ENCODE measurements at places on chromosomes 12 and 14.

GRCh38 chr14:70641548-70642302 is at the start of gene TTC9:
TSS of gene TTC9 (plus strand) at chr14:70641916. CDS start at chr14:70642130, 214 bp downstream.
- DNase-seq, result no peak

GRCh38 chr14:56555921-56556570 is 23.6 kb upstream of the TMEM260 start:
- no peak for DNase-seq

DNA sequence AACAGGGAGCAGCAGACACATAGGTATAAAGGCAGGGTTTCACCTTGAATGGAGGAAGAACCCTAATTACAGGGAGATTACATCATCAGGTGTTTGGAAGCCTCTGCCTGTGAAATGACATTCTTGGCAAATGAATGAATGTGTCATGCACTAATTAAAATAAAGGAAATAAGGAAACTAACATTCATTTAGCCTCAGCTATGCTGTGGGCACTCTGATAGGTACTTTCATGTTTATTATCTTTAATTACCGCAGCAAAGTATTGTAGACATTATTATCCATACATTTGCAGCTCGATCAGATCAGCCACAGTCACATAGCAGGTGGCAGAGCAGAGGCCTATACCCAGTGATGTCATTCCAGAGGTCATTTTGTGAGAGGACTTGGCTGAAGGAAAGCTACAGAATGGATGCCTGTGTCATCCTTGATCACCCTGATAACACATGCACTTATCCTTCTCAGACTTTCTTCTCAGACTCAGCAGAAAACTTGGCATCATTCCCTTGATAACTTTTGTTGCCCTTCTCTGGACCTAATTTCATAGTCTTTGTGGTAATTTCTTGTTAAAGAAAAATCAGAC is 18.4 kb downstream of the ZNF664 start:
- DNase-seq, result no peak

DNA sequence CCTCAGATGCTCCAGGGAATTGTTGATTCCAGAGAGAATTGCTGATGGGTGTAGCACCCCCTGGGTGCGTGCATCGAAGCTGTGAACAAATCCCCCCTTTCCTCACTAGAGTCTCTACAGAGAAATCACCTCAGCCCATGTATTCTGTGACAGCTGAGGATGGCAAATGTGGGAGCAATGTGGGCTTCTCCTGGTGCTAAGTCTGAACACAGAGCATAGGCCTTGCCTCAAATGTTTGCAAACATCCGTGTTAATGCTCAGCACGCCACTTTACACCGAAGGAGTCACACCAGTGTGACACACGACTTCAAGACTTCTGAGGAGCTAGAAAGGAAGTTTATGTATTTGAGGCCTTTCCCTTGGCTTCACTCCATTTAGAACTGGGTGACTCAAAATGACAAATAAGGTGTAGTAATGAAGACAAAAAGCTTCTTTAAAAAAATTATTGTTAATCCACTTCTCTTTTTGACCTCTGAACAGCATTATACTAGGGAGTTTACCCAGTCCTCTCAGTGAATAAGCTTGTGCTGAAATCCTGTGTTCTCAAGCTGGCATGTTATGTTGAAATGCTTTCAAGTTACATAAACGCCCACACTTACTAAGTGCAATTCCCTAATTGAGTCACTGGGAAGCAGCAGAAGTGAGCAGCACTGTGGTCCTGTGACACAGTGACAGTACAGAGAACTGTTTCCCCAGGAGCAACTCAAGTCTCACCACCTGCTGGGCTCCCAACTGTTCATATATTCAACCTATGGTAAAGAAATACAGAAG is 92.9 kb downstream of the FAR2 start:
- DNase-seq, result peak; percentile 16

DNA sequence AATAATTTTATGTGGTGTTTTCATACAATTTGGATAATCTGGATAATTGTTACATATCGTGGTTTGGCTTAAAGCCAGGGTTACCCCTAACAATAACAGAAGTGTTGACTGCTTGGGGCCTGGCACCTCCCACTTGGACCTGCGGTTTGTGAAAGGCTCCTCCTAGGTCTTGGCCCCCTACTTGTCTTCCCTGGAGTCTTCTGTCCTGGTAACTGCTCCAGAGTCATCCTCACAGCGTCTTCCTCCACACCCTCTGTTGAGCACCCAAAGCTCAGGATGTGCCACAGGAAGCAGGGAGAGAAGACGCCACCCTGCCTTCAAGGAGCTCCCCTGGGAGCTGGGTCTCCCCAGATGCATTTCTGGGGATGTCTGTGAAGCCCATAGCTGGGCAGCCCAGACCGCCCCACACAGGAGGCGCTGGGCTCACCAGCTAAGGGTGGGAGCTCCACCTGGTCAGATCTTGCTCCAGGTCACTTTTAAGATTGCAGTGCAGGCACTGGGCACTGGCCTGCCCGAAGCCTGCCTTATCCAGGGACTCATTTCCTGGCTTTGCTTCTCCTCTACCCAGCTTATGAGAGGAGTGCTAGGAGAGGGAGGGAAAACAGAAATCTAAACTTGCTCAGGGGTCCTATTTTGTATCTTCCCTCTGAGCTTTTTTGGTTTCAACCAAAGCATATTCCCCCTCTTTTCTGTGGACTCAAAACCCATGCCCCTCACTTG is 98.2 kb downstream of the ZFP36L1 start:
- DNase-seq, result no peak

DNA sequence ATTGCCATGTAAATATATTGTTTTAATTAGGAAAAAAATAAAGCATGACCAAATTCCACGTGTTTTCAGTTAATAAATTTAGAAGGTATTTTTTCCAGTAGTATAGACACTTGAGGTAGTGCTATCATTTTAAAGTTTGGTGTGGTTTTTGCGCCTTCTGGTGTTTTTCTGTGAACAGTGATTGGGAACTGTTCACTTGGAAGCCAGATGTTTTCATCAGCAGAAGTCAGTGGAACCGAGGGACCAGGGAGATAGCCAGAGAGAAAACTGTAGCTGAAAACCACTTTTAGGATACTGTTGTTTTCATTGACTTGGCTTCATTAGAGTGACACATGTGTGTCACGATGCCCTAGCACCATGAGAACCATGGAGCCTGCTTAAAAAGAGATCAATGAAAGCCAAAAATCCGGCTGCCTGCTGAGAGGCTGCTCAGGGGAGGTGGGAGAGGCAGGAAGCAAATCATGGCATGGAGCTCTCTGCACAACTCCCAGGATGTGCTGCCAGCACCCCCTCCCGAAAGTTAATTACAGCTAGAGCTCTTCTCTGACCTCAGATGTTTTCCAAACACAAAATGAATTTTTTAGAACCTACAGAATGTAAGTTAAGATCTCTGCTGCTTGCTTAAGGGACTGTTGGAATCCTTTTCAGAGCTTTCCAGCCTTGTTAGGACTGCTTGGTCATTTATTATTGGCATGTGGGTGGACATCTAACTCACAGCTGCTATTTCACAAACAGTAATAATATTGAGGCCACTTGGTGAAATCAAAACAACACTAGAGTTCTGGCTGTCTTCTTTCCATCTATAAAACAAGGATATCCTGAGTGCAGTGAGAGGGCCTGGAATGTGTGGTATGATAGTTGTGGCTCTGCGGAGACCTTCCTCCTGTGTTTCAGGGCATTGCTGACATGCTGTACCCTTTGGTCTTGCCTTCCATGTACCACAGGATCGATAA is 192.3 kb downstream of the ANO4 start:
- no peak for DNase-seq

DNA sequence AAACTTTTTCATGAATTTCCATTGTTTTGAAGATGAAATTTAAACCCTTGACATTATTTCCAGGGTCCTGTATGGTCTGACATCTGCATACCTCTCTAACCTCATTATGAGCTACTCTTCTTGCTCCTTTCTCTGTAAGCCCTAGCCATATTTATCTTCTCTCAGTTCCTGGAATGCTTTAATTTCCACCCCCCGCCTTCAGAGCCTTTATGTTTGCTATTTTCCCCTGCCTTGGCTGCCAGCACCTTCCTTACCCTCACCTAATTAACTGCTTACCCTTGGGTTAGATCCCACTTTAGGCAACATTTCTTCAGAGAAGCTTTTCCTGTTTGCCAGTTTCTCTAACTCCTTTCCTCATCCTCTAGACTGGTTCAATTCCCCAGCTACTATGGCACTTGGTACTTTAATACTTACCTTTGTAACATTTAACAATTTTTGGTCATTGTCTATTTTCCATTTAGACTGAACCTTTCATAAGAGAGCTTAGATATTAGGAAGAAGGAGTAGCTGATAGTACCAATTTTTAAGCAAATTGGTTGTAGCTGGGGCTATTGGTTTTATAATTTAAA is 6.0 kb downstream of the STYX start:
- DNase-seq, result no peak

GRCh38 chr12:101044512-101045059 is 165.5 kb downstream of the SLC5A8 start:
- DNase-seq, result no peak

DNA sequence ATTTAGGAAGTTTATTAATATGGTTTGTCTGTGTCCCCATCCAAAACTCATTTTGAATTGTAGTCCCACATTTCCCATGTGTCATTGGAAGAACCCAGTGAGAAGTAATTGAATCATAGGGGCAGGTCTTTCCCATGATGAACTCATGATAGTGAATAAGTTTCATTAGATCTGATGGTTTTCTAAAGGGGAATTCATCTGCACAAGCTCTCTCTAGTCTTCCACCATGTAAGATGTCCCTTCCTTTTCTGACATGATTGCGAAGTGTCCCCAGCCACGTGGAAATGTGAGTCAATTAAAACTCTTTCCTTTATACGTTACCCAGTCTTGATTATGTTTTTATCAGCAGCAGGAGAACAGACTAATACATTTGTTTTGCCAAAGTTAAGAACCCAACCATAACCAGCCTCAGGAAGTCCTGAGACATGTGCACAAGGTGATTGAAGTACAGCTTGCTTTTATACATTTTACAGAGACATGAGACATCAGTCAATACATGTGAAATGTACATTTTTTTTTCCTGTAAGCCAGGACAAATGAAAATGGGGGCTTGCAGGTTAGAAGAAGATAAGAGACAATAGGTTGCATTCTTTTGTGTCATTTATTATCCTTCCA is 1136.7 kb downstream of the TMEM121 start:
- DNase-seq, result no peak

GRCh38 chr14:61551384-61551783 is 143.9 kb upstream of the HIF1A start:
- DNase-seq, result no peak

GRCh38 chr12:58296863-58297262 is 355.5 kb downstream of the ATP23 start:
- DNase-seq, result no peak

- DNase-seq, result no peak
These were observed 5.9 kb downstream of the KRT86 start for GRCh38 chr12:52280319-52280795.

- no peak for DNase-seq
These were observed 77.9 kb downstream of the ST8SIA1 start for GRCh38 chr12:22256605-22257004.

DNA sequence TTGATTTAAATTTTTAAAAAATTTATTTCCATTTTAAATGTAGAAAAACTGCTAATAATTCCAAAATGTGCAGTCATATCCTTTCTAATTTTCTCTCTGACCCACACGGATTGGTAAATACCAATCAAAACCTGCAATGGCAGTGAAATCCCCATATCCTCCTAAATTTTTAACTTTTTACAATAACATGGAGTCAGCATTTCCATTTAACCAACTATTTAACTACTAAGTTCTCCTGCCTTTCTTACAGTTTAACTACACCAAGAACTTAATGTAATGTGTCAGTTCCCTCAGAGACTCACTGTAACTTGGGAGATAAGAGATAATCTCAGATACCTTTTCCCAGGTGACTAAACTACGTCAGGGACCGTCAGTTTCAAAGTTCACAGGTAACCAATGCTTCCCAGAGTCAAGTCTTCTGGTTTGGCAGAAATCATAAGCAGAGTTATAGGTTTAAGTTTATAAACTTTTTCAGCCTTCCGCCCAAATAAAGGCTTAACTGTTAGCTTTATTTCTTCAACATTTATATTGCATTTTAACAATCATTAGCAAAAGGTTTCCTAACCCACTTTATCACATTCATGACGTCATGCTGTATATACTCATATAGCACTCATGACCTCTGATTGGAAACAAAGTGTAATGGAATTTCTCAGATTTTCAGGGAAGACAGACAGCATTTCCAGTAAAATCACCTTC is 7.6 kb downstream of the KRAS start:
- DNase-seq, result no peak

DNA sequence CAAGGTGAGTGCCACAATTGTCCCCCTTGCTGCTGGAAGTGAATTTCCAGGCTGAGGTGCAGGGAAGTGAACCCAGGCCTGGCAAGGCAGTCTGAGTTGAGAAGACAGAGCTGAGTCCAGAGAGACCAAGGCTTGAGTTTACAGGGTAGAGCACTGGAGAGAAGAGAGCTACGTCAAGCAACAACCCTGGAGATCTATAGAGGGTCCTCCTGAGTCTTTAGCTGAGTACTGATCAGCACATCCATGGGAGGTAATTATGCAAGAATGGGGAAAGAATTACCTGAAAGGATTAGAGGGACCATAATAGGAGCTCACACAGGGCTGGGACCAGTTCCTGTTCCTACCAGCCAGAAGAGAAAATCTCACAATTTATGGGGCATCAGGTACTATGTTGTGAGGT is 190.7 kb downstream of the NEDD1 start:
- no peak for DNase-seq

- no peak for DNase-seq
These were observed 60.7 kb downstream of the VCPKMT start for GRCh38 chr14:50055461-50056228.

DNA sequence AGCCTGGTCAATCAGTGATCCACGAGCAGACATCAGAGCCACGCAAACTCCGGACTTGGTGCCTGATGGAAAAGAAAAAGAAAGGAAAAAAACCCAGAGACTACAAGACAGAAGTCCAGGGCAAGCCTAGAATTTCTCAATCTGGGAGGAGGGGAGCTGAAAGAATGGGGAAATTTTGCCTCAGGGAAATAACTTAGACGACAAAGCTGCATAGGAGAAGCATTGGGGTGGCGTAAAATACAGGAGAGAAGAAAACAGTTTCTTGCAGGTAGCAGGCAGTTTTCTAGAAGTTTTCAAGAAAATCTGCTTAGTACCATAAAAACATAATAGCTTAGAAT is 2.6 kb upstream of the SLC11A2 start:
- DNase-seq, result no peak

DNA sequence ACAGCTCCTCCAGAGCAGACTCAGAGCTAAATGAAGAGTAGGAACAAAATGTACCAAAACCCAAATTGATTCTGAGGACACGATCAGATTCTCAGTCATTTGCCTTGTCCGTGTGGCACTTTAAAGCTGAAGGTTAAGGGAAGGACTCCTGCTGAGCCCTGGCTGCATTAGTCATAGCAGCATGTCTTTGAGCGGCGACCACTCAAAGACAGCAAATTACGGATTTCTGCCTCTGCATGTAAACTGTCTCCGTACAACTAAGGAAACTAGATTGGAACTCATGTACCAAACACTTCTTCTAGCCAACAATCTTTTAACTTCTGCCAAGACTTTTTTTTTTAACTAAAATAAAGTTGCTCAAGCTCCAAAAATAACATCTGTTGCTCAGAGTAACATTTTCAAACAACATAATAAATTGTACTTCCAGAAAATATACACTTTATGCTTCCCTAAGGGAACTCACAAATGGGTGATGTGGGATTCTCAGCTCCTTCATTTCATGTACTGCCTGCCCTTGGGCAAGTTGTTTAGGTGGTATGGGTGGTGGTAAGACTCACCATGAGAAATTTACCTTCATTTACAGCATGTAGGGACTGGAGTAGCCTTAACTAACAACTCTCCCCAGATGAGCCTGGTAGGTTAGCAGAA is 56.1 kb downstream of the RERG start:
- DNase-seq, result no peak

GRCh38 chr12:109448272-109448671 is 28.8 kb downstream of the KCTD10 start:
- DNase-seq, result no peak

- no peak for DNase-seq
These were observed 1.6 kb downstream of the CDH24 start for GRCh38 chr14:23055621-23056144.
